ENCODE measurements at places on chromosomes 7 and 10.

GRCh38 chr10:59736749-59737148 lies 16.5 kb downstream of the MRLN start:
- DNase-seq, result no peak

DNA sequence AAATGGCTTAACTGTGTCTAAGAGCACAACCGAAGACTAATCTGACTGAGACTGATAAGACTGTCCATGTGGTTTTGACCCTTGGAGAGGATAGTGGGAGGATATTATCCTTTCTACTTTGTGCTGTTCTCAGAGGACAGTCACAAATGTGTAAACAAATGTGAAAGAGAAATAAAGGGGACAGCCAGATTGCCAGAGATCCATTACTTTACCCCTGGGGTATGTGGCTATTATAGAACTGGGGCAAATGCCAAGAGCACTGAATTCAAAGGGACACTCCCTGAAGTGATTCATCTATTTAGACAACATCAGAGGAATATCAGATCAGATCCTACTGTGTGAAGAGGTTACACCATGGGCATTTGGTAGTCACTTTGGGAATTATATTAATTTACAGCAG lies 154.7 kb downstream of the RNLS start:
- DNase-seq, result no peak

GRCh38 chr10:78550090-78550489 lies 516.4 kb downstream of the RPS24 start:
- DNase-seq, result no peak

- DNase-seq, result no peak
These were observed 25.4 kb downstream of the RPP38 start for GRCh38 chr10:15122477-15123030.

DNA sequence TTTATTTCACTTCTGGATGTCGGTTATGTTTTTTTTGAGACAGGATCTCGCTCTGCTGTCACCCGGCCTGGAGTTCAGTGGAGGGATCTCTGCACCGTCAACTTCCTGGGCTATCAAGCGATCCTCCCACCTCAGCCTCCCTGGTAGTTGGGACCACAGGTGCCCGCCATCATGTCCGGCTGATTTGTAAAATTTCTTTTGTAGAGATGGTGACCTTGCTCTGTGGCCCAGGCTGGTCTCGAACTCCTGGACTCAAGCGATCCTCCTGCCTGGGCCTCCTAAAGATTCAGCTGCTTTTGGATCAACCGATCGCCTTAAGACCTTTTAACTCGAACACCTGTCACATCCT lies 606 bp upstream of the RABGEF1 start:
- DNase-seq, result no peak

DNA sequence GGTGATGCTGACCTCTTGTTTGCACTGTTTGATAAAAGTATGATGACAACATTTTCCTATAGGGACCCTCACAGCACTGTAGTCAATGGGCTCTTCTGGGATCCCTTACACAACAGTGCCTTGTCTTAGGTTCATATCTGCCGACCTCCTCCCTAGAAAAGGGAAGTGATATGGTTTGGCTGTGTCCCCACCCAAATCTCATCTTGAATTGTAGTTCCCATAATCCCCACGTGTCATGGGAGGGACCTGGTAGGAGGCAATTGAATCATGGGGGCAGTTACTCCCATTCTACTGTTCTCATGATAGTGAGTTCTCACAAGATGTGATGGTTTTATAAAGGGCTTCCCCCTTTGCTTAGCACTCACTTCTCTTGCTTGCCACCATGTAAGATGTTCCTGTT lies 23.1 kb downstream of the ZC3HAV1 start:
- no peak for DNase-seq

- DNase-seq, result no peak
These were observed 23.6 kb downstream of the BMPER start for GRCh38 chr7:33928986-33929385.

DNA sequence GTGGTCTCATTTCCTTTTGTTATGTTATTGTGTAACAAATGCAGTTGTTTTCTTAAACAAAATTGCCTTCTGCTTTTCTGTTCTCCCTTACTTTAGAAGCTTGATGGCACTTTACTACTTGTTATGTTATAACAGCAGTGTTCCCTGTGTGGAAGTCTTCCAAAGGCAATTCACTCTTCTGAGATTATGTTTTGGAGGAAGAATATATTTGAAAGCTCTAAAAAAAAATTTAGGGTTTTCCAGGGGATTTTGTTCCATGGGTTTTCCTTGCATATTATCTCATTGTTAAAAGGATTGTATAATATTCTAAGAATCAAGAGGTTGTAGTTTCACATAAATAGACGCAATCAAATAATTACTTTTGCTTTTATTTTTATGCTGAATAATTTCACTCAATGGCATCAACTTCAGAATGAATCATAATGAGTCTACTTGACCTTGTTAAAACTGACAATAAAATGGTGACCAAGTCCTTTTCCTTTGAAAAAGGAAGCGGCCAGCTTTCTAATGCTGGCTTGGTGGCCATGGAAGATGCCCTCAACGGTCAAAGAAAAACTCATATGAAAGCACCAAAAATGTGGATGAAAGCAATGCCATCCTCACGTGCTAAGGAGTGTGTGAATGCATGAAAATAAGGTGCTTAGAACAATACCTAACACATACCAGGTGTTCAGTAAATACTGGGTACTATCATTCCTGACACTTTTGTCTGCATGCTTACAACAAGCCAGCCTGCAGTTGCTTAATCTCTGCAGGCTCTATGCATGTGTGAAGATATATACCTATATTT lies 92.4 kb upstream of the KLF6 start:
- no peak for DNase-seq

- no peak for DNase-seq
These were observed 146.6 kb downstream of the RAPGEF5 start for GRCh38 chr7:22210355-22210754.

DNA sequence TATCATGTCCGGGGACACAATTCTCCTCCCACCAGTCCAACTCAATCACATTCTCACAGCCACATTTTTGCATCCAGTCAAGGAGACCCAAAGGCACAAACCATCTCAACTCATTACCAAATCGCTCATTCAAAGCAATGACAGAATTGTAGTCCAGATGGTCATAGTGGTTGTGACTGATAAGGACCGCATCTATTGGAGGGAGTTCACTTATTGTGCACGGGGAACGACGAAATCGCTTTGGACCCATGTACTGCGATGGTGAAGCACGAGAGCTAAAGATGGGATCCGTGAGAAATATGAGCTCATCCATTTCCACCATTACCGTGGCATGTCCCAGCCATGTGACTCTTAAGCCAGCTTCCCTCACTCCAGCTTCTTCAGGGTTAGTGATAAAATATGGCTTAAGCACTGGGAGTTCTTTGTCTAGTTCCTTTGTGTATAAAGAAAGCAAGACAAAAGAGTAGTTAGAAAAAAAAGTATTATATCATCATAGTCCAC lies 29.1 kb downstream of the NAPEPLD start:
- DNase-seq, result no peak

GRCh38 chr7:51229620-51230323 lies 86.8 kb downstream of the COBL start:
- DNase-seq, result no peak

DNA sequence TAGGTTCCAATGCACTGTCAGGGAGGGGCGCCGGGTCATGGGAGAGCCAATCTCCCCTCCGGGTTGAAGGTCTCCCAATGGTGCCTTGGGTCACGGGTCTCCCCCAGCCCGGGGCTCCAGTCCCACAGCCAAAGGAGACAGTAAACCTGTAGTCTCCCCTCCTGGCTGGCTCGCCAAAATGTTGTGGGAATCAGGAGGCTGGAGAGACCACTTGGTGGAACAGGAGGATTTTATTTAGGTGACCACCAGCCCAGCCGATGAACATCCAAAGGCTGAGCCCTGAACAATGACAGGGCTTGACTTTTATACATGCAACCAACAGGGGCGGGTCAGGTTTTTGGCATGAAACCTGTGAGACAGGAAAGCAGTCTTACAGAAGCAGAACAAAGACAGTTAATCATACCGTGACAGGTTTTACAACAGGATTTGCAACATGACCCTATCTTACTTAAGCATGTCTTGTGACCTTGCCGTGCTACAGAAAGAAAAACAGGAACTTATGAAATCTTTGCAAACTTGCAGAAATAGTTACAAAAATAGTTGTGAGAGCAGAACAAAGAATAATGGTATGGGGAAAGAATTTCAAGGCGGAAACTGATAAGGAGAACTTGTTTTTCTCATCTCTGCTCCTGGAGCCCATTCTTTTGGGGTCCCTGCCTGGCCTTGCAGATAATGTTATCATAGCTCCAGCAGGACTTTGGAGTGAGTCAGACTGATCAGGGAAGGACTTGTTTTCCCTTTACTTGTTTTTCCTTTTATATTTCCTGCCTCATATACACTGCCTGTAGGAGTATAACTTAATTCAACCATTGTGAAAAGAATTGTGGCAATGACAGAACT lies 7.1 kb downstream of the ERV3-1 start:
- no peak for DNase-seq

GRCh38 chr7:90654718-90655427 lies 58.8 kb downstream of the CDK14 start:
- no peak for DNase-seq

GRCh38 chr7:11450281-11450680 lies 381.7 kb downstream of the THSD7A start:
- no peak for DNase-seq

GRCh38 chr7:99639267-99639666 lies 22.5 kb downstream of the ZSCAN25 start:
- DNase-seq, result no peak

DNA sequence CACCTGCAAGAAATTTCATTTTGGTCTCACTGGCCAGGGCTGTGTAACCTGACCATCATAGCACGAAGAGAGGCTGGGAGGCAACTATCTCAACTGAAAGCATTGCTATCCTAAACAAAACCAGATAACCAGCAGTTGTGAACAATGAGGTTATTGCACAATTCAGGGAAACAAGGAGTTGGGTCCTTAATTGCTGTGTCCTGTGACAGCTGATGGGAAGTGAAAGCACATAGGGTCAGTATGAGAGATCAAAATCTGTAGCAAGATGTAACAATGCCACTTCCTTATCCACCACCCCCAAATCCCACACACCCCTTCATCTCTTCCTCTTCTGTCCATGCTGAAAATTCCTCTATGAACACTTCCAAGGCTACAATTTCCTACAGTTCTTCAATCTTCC lies 80.2 kb downstream of the HTR7 start:
- DNase-seq, result no peak

DNA sequence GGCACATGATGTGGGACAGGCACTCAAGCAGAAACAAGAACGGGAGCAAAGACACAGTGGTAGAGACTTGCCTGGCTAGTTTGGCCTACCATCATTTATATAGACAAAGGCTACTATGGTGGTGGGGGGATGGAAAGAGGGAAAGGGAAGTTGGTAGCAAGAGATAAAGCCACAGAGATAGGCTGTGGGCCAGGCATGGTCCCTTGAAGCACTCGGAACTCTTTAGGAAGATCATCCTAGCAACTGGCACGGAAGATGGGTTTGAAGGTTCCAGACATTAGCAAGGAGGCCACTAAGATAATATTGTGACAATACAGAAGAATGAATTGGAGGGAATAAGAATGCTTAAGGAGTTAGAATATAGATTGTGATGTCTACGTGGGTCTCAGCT lies 319.6 kb downstream of the ELMO1 start:
- no peak for DNase-seq

DNA sequence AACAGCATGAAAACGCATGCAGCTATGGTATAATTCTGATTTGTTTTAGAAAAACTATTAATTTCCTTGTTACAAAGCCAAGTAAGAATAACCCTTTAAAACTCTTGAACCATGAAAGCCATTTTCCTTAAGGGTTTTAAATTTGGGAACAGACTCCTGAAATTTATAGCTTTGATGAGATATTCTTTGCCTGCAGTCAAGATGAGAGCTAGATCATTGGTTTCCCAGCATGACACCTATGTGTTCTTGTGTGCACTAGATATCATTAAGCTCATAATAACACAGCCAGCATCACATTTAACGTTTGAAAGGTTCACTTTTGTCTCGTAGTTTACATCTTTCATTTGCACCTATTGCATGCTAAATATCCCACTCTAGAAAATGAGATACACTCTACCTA lies 202.2 kb downstream of the PHF14 start:
- no peak for DNase-seq

DNA sequence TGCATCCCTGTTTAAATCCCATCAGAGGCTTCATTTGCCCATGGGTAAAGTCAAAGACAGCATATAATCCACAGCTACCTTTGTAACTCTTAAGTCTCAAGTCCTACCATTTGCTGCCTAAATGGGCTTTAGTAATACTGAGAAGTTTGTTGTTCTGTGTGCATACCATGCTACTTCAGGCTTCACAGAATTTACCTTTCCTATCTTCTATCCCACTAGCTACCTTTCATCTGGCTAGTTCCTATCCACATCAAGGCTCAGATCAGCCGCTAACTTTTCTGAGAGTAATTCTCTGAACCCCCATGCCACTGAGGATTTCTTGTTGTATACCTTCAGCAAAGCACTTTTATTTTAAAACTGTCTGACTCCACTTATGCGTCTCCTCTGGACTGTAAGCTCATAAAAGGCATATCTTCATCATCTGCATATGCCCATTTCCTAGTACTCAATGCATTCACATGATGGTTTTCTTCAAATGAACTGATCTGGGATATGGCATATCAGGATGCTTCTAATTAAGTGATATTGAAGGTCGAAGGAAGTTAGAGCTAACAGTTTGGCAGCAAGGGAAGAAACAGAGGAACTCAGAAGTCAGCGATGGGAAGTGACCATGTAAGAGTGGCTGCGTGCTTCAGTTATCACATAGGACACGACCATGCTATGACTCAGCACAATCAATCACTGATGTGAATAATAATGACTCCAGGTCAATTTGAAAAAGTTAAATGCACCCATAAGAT lies 283.9 kb upstream of the DKK1 start:
- DNase-seq, result no peak

GRCh38 chr7:41156268-41156667 lies 546.6 kb downstream of the INHBA start:
- DNase-seq, result no peak

DNA sequence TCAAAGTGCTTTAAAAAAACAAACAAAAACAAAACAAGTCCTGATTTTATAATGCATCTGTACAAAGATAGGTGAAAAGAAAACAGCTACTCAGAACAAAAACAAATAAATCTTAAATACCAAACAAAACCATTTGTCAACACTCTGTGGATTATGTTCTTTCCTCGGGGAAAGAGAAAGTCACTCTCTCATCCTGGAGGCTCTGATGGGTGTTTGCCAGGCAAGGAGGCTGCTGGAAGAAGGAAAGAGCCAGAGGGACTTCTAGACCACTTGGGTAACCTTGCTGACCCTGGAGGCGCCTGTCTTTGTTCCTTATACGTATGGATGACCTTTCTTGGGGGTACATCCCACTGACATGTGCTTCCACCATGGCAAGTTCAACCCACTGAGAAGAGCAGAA lies 92.8 kb downstream of the ZRANB1 start:
- DNase-seq, result no peak

Measured in posterior vena cava (tissue), 2 donors.